Frontal cortex (tissue), 4 donors: ENCODE measurements at places on chromosomes 2 and 18. TPM values are rescaled to one million over a fixed set of nuclear protein-coding genes. Genes with fewer than 3 reads are reported as not detected.

Gene DPP10
- 74.6 TPM for total RNA-seq

DNA sequence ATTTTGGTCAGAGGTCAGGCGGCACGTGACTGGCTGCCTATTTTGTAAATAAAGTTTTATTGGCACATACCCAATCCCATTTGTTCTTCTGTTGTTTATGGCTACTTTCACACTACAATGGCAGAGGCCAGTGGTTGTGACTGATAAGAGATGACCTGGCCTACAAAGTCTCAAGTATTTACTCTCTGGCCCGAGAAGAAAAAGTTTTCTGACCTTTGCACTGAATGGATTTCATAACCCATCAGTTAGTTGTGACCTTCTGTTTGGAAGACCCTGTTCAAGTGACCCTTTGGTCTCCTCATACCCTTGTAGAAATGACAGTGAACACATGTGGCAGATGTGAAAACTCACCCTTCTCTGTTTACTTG lies 121.4 kb upstream of the MGAT5 start:
- no peak for DNase-seq

- no peak for DNase-seq
Measured at GRCh38 chr2:239290618-239291474, 110.0 kb downstream of the HDAC4 start.

Gene CCL20
- not detected for total RNA-seq

Gene EFR3B
- 42.0 TPM for total RNA-seq

DNA sequence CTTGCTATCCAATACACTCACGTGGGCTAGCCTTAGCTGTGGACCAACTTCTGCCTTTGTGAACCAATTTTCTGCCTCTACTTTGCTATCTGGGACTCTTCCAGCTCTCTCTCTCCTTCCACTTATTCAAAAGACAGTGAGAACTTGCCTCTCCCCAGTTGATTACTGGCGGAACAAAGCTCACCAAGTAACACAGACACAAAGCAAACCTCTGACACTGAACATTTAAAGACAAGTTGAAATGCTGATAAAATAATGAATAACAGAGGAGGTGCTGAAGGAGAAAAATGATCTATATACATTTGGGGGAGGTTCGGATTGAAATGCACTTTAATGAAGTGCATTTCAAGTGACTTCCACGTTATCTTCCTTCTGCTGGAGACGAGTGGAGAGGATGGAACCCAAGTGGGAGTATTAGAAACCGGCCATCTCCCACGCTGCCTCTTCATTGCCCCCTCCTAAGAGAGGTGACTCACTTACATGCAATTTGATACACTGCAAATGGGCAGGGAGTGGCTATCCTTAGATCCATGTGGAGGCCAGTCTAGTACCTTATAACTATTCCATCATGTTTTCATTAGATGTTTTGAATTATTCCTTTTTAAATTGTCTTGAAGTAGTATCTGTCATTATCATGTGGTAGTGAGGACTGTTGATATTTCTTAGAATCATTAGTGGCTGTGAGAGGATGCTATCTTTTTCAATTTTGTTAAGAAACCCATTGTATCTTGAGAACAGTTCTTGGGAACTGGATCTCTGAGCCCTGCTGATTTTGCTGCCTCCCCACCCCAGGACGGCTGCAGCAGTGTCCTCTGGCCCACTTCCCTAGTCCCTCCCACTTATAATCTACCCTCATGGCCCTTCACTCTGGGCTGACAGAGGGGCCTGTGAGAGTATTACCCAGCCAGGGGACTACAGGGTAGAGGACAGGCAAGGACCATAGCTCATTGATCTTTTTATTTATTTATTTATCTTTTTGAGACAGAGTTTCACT lies 6.0 kb upstream of the GLI2 start:
- DNase-seq, result no peak

- no peak for DNase-seq
Measured at GRCh38 chr2:105645031-105645937, 99.4 kb upstream of the NCK2 start.

GRCh38 chr18:24763765-24764513 lies 303.5 kb downstream of the HRH4 start:
- no peak for DNase-seq
